ENCODE measurements at places on chromosomes 2 and 18.

- DNase-seq = no peak
Measured at GRCh38 chr2:106108351-106108750, 85.8 kb downstream of the UXS1 start.

GRCh38 chr18:79819968-79820351, 22.2 kb downstream of the KCNG2 start:
- no peak for DNase-seq

DNA sequence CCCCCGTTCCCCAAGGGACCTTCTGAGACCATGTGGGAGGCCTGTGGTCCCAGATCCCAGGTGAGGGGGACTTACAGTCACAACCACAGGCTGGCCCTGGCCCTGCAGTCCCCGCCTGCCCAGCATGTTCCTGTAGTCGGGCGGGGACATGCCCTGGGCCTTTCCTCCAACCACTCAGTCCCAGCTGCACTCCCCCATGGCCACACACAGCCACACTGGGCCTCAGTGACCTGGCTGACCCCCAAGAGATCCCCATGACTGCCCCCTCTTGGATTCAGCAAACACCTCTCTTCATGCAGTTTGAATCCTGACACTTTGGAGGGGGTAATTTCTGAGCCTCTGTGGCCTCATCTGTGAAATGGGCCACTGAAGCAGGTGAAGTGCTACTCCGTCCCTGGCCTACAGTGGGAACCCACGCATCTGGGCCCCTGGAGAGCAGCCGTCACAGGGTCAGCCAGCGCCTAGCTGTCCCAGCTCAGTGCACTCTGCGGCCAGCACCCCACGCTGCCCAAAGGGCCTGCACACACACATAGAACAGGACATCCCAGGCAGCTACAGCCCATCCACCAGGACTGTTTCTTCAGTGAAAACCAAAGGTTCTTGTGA, 12.7 kb upstream of the ARHGEF4 start:
- DNase-seq = no peak

DNA sequence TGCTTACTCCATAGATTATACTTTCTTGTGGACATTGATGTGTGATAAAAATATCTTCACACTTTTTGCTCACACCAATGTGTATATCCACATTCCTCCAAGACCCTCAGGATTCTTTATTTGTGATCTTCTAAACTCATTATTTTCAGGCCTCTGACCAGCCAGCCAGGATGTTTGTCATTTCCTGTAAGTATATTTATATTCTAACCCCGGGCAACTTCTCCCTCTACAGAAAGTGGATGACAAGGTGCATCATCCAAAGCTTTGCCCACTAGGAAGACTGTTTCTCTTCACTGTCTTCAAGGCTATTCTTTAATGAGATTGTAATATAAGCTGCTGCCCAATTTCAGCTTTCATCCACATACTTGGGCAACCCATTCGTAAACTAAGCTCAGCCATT, 3.6 kb upstream of the CWC22 start:
- no peak for DNase-seq

DNA sequence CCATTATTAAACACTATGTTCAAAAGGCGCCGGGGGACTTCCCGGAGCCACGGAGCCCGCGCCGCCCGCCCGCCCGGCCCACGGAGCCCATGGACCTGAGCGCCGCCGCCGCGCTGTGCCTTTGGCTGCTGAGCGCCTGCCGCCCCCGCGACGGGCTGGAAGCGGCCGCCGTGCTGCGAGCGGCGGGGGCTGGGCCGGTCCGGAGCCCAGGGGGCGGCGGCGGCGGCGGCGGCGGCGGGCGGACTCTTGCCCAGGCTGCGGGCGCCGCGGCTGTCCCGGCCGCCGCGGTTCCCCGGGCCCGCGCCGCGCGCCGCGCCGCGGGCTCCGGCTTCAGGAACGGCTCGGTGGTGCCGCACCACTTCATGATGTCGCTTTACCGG, 197 bp downstream of the GDF7 start:
- no peak for DNase-seq

DNA sequence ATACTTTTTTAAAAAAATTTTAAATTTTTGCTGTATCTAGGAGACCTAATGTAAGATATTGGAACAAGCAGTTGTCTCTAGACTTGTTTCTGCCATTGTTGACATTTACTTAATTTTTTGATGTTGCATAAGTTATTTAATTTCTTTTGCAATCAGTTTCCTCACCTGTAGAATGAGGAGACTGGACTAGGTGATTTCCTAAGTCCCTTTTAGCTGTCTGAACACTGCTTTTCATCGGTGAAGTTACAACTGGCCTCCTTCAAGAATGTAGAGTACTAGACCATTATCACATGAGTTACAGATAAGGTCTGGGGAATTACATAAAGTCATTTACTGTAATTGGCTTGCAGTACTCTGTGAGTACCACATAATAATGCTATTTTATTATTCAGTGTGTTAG, 147.6 kb downstream of the LTBP1 start:
- no peak for DNase-seq

- no peak for DNase-seq
Measured at GRCh38 chr2:152376968-152377367, 42.0 kb downstream of the FMNL2 start.

DNA sequence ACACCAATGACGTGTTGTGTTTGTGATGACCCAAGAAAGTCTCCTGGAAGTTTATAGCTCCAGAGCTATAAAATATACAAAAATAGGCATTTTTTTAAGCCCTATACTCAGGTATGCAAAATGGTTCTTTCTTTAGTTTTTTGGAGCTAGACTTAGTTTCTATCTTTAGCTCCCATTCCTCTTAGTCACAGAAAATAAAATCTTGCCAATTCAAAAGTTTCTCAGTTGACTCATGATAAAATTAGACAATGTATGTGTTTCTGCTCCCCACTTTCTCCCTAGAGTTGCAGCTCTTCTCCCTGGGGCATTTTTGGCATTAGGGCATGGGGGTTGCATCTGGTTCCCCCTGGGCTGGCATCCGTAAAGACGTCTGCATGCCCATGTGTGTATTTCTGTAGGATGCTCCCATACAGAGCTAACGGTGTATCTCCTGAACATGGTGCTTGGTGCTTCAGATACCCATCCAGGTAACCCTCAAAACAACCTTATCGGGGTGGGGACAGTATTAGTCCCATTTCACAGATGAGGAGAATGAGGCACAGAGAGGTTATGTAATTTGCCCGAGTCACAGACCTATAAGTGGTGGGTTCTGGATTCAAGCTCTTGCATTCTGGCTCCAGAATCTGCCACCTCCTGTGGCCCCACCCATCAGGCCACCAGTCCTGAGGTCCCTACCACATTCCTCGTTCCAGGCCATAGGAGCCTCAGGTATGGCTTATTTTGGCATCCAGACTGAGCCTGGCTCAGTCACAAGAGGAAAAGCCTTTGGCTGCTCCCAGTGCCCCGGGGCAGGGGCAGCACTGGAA, 43.1 kb upstream of the ASAP2 start:
- DNase-seq = no peak

GRCh38 chr2:65351234-65351947, 81.0 kb downstream of the SPRED2 start:
- no peak for DNase-seq

- no peak for DNase-seq
Measured at GRCh38 chr2:134446383-134447017, 192.6 kb downstream of the MGAT5 start.

- DNase-seq = no peak
Measured at GRCh38 chr2:180061085-180061484, 54.0 kb upstream of the CWC22 start.

GRCh38 chr2:174617718-174618117, 20.1 kb upstream of the WIPF1 start:
- DNase-seq = no peak

DNA sequence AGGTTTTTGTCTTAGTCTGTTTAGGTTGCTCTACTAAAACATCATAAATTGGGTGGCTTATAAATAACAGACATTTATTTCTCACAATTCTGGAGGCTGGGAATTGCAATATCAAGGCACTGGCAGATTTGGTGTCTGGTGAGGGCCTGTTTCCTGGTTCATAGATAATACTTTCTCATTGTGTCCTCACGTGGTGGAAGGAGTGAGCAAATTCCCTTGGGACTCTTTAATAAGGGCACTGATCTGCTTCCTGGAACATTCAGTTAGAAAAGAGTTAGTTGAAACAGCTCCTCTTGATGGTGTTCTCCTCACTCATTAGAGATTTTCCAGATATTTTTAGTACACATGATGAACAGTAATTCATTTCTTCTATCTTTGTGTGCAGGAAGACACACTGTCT, 22.3 kb downstream of the COL4A3 start:
- DNase-seq = no peak

DNA sequence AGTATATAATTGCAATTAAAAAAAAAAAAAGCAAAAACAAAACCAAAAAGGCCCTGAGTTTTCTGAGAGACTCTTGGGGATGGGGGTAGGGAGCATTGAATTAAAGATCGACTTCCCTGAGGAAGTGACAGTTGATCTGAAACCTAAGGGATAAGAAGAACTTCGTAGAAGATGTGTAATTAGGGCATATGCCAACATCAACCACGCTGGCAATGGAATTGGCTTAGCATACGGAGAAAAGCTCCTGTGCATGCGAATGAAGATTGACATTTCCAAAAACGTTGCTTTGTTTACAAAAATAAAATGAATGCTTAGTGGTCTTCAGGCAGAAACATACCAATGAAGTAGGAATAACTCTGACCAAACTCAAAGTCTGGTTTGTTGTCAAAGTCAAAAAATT, 307.6 kb upstream of the ZNF521 start:
- no peak for DNase-seq

DNA sequence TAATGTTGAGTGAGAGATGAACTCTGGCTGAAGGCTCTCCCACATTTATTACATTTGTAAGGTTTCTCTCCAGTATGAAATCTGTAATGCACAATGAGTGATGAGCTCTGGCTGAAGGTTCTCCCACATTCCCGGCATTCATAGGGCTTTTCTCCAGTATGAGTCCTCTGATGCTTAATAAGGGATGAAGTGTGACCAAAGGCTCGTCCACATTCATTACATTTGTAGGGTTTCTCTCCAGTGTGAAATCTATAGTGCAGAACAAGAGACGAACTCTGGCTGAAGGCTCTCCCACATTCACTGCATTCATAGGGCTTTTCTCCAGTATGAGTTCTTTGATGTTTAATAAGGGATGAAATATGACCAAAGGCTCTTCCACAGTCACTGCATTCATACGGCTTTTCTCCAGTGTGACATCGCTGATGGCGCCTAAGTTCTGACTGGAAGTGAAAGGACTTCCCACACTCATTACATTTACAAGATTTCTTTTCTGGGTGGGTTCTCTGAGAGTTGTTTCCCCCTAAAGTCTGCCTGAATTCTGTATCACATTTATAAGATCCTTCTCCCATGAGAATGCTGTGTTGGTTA, 10.2 kb downstream of the ZNF514 start:
- no peak for DNase-seq

- DNase-seq = no peak
Measured at GRCh38 chr2:214628091-214628490, 181.4 kb downstream of the BARD1 start.

DNA sequence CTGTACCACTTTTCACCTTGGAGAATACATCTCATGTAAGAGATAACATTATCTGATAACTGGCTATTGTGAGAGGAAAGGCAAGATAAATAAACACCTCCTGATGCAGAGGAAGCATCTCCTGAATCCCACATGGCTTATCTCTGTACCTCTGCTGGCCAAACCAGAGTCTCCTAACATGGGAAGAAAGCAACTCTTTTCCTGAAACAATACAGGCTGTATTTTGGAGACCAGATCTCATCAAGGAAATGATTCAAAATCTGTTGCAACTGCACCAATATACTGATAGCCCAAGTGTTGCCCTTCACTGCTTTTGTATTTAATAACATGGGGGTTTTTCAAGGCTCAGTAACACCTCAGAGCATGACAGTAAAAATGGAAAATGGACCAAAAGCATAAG, 106.9 kb downstream of the MREG start:
- no peak for DNase-seq

DNA sequence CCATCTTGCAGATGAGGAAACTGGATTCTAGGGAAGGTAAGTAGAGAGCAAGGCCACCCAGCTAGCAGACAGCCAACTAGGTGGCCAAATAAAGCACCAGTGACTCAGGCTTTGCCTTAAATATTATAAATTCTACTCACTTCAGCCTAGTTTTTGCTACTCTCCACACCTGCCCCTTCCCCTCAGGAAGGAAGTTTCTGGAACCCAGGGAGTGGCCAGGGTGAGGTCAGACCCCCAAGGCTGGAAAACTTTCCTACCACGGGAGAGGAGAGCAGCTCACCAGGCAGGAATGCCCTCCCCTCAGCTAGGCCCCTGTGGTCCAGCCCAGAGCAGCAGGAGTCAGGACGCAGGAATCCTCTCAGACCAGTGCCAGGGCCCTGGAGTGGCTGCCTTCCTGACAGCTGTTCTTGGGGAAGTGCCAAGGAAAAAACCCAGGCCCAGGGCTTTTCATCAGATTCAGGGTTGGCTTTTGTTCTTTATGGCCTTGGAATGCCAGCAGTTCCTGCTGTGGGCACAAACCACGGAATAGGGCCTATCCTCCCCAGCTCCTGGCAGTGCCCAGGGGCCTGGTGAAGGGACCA, 5.1 kb upstream of the PAX8 start:
- peak; percentile 22 for DNase-seq

GRCh38 chr2:174776675-174777074, 12.4 kb upstream of the CHRNA1 start:
- DNase-seq = no peak

GRCh38 chr2:1286929-1287328, 126.3 kb upstream of the TPO start:
- DNase-seq = no peak

GRCh38 chr2:20452551-20452950, 5.7 kb downstream of the RHOB start:
- DNase-seq = no peak

- no peak for DNase-seq
Measured at GRCh38 chr18:74508366-74508765, 12.2 kb downstream of the CNDP2 start.

GRCh38 chr2:36507408-36507812, 90.6 kb downstream of the FEZ2 start:
- peak; percentile 50 for DNase-seq

- DNase-seq = no peak
Measured at GRCh38 chr18:77130229-77131099, 2.1 kb downstream of the MBP start.

GRCh38 chr18:63062246-63062645, 257.3 kb downstream of the BCL2 start:
- DNase-seq = no peak

DNA sequence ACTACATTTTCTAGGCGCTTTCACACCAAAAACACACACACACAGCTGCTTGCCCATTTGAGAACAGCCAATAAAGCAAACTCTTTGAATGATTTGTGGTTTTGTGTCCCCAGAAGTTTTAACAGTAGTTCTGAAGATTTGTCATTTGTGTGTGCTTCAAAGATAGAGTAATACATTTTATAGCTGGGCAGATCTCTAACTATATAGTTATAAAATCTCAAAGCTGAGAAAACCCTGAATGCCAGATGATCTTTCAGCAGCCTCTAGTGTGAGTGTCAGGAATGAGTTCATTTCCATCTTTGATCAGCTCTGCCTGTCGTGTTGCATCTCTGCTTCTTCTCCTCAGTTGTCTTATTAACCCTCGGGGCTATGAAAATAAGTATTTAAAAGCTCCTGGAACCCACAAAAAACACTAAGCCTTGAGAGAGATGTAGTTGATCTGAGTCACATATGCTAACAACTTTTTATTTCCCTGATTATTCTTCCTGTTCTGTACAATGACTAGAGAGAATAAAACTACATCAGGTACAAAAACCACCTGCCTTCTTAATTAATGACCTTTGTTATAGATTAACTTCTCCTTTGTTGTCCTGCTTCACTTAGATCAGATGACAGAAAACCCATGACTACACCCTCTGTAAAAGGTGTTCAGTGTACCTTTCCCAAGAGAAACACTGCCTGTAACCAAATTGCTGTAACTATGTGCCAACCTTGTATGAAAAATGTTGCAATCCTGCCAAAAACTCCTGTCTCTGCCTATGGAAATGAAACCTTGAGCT, 30.0 kb upstream of the SLC3A1 start:
- peak; percentile 31 for DNase-seq

All from NCI-H2029 treated with DMSO at 0.1 percent for 48 hours (cell line).